ENCODE measurements at places on chromosomes 16 and 17. TPM values are rescaled to one million over a fixed set of nuclear protein-coding genes. Genes with fewer than 3 reads are reported as not detected.

GRCh38 chr16:69073181-69073702 is 32.2 kb upstream of the HAS3 start:
- no peak for DNase-seq

DNA sequence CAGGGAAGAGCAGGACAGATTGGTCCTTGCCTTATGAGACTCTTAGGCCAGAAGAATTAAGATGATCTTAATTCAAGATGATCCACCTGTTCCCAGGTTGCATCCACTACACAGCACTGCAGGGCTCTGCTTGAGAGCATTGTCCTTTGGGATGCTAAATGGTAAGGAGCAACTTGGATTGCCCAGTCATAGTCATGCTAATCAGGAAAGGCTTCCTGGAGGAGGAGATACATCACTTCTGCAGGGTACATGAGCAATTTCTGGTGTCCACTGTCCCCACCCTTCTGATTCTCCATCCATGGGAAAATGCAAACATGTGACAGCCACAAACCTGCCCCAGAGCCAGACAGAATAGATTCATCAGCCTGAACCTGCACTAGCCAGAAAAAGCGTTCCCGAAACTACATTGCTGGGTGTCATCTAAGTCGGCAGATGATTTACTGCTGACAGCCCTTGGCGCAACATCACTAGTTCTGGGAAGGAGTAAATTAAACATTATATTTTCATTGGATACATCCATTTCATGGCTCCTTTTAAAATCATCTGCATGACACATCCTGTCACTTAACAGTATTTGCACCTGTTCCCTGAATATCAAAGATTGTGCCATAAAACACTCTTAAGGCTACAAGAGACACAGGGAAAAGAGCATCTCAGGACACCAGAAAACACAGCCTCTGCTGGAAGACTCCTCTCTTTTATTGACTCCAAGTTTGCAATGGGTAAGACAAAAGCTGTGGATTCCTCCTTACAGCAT is 282.2 kb downstream of the MAF start:
- no peak for DNase-seq

DNA sequence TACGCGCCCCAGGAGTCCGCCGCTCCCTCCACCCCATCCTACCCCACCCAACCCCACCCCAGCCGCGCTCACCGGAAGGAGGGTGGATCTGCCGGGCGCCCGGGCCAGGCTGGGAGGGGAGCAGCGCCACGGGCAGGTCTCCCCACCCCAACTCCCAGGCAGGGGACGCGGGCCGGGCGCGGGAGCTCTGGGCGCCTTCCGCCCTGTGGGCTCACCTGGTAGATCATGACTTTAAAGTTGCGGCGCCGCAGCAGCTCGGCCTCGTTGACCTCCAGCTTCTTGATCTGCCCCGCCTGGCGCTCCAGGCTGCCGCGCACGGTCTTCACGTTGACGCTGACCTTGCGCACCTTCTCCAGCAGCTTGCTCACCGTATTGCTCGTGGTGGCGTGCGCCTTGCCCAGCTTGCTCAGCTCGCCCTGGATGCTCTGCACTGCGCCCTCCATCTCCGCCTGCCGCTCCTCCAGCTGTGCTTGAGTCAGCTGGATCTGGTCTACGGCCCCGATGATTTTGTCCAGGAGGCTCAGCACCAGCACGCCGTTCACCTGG is 571 bp downstream of the CAVIN1 start:
- peak; percentile 58 for DNase-seq

- no peak for DNase-seq
Observed at GRCh38 chr16:27304881-27305745, 8.7 kb upstream of the IL4R start.

DNA sequence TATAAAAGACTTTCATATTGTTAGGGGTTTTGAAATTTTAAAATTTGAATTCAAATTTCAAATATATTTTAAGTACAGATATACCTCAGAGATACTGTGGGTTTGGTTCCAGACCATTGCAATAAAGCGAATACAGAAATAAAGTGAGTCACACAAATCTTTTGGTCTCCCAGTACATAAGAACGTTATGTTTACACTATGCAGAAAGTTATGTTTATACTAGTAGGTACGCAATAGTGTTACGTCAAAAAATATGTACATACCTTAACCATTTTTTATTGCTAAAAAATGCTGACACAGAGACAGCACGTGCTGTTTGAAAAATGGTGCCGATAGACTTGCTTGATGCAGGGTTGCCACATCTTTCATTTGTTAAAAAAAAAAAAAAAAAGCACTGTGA is 19.7 kb downstream of the NUP88 start:
- DNase-seq, result no peak

- DNase-seq, result no peak
Observed at GRCh38 chr17:81414756-81415516, 19.7 kb downstream of the BAHCC1 start.

- DNase-seq, result peak; percentile 70
Observed at GRCh38 chr17:78383725-78384471, 5.4 kb downstream of the PGS1 start.

- peak; percentile 56 for DNase-seq
Observed at GRCh38 chr17:17228521-17229279, 8.3 kb downstream of the FLCN start.

GRCh38 chr16:50538411-50539052 is 9.7 kb upstream of the NKD1 start:
- DNase-seq, result no peak

DNA sequence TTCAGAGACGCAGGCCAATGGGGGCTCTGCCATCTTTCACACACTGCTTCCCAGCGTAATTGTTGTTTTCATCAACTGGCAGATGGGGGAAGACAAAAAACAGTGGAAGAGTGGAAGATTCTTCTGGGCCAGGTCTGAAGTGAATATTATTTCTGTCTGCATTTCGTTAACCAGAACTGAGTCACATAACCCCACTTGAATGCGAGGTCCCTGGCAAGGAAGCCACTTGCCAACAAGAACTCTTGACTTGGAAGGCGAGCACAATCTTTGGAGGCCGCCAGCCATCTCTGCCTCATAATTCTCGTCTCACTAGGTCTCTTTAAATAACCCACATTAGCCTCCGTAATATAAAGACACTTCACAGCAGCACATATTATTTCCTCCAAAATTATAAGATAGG is 75.4 kb downstream of the CYB561 start:
- no peak for DNase-seq

- DNase-seq, result no peak
Observed at GRCh38 chr17:33506889-33507650, 214.0 kb upstream of the ASIC2 start.

GRCh38 chr17:74842146-74842598 is 17.5 kb downstream of the GRIN2C start:
- no peak for DNase-seq

DNA sequence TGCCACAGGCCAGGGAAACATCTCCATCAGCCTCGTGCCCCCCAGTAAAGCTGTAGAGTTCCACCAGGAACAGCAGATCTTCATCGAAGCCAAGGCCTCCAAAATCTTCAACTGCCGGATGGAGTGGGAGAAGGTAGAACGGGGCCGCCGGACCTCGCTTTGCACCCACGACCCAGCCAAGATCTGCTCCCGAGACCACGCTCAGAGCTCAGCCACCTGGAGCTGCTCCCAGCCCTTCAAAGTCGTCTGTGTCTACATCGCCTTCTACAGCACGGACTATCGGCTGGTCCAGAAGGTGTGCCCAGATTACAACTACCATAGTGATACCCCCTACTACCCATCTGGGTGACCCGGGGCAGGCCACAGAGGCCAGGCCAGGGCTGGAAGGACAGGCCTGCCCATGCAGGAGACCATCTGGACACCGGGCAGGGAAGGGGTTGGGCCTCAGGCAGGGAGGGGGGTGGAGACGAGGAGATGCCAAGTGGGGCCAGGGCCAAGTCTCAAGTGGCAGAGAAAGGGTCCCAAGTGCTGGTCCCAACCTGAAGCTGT is 3.4 kb downstream of the NXPH3 start:
- DNase-seq, result no peak

The CHST4 gene
- polyA plus RNA-seq, result not detected

The TBX4 gene
- polyA plus RNA-seq, result 0.07 TPM

The PRKCB gene
- polyA plus RNA-seq, result 0.55 TPM

The TP53TG3B gene
- polyA plus RNA-seq, result not detected

The RAB37 gene
- polyA plus RNA-seq, result 2.0 TPM

The MYH11 gene
- 10.1 TPM for polyA plus RNA-seq

The WNT9B gene
- 0.53 TPM for polyA plus RNA-seq

The CAPNS2 gene
- not detected for polyA plus RNA-seq

The CCDC92B gene
- 0.03 TPM for polyA plus RNA-seq
